ENCODE measurements at places on chromosomes 4 and X. TPM values are rescaled to one million over a fixed set of nuclear protein-coding genes. Genes with fewer than 3 reads are reported as not detected.

The NSG1 gene
- 0.38 TPM for total RNA-seq

The TBL1X gene
- total RNA-seq, result 37.9 TPM

The JCHAIN gene
- total RNA-seq, result not detected

The FRMD7 gene
- total RNA-seq, result not detected

The ZCCHC18 gene
- total RNA-seq, result 4.8 TPM

DNA sequence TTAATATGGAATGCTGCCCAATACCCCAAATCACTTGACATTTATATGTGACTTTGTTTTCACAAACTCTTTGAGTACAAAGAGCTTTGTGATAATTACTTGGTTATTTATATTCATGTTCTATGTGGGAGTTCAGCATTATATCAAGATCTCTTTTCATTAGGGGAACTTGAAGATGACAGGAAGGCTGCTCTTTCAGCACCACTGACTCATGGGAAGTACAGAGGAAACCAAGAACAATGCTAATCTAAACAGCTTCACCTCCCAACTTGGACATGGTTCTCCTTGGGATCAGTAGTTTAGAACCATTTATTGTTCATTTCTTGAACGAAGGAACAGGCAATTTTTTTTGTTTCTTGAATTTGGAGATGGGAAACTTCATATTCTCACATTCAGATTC, 184.0 kb upstream of the AFF2 start:
- no peak for DNase-seq

GRCh38 chr4:176409627-176410026, 89.9 kb downstream of the SPCS3 start:
- DNase-seq, result no peak

DNA sequence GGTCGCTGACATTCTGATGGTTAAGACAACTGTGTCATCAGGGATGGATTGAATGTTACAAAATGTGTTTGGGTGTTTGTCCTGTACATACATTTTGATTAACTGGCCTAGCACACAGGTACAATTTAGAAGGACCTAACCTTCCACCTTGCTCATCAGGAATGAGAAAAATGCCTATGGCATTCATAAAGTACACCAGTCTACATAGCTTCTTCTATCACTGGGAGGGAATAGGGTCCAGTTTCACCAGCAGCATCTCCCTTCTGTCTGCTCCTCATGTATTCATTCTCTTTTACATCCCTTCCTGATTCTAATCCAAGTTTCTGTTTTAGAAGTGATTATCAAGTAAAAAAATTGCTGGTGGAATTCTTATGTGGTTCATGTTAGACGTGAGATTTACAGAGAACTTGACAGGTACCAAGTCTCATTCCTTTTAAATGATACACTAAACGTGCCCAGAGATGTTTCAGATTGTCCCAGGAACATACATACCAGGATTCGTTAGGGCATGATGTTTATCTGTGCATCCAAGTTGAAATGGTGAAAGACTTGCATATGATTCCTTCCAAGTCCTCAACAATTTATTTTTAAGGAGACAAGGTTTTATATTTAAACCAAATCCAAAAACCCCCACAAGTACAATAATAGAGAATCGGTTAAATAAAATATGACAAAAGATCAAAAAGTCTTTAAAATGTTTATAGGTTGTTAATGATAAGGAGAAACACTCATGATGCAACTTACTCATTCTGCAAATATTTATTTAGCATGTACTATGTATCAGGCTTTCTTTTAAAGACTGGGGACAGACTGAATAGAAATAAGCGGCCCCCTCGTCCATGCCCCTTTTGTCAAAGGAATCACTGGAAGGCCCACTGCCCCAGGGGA, 359.1 kb downstream of the ZNF674 start:
- DNase-seq, result no peak

- no peak for DNase-seq
Observed at GRCh38 chrX:151715752-151716151, at the start of gene FATE1. FATE1 (plus strand) TSS chrX:151716035; CDS start chrX:151716120, 85 bp downstream.

DNA sequence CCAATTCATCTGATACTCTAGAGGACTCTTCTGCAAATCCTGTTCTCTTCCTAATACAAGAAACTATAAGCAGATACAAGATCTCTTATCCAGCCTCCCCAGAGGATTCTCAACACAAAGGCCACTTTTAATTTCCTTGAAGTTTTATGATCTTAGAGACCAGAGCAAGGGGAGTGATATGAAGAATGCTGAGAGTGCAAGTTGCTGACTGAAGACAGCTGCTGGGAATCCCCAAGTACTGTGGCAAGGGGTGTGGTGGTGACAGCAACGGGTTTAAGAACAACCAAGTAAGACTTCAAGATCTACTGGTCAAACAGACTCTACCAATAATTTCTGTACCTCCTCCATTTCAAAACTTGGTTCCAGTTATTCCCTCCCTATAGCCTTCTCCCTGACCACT, 7.0 kb downstream of the AMMECR1 start:
- no peak for DNase-seq
